ENCODE measurements at places on chromosomes 16 and 17.

- DNase-seq = no peak
These were observed 138.6 kb downstream of the CDH11 start for GRCh38 chr16:64983231-64983630.

DNA sequence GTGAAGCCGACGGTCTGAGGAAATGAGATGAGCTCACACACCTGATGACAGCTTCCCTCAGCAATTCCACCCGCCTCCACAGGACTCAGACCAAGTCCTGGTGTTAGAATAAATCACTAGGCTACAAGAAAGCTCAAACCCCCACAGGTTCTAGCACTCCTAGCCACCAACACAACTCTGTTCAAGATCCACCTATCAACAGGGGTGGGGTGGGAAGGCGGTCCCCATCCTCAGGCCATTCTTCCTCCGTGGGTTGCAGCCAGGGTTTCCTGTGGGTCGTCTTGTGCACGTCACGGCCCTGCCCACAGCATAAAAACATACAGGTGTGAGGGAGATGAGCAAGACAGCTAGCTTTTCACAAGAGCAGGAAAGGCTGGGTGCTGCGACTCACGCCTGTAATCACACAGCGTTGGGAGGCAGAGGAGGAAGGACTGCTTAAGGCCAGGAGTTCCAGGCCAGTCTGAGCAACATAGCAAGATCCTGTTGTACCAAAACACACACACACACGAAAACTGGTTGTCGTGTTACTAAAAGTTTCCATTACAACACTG lies 81.1 kb downstream of the ANKRD11 start:
- DNase-seq = peak; percentile 55

GRCh38 chr17:63274146-63274545 lies 172.0 kb downstream of the CYB561 start:
- peak; percentile 80 for DNase-seq

- DNase-seq = peak; percentile 78
These were observed 19.1 kb upstream of the TEX2 start for GRCh38 chr17:64281962-64282752.

DNA sequence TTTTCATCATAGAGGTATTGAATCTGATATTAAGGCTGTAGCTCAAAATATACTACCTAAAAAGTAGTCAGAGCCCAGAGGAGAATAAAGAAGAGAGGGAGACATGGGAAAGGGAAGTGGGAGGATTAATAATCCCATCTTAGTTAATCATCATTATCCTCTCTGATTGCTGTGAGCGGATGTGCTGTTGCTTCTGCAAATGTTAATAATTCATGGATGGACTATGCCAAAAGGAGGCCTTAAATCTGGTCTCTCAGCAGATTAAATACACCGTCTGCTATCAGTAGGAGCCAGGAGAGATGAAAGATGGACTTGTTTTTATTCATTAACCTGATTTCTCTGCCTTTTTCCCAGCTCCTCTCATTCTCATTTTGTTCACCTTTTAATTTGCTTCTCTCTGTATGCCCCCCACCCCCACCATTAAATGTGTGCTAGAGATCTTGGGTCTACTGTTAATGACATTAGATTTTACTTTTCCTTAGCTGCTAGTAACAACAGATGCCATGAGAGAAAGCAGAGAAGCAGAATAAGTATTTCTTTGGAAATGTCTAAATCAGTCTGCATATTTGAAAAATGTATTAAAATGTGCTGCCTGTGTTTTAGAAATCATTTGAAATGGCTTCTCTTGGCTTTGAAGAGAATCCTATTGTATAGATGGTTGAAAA lies 44.2 kb downstream of the NUP93 start:
- no peak for DNase-seq

DNA sequence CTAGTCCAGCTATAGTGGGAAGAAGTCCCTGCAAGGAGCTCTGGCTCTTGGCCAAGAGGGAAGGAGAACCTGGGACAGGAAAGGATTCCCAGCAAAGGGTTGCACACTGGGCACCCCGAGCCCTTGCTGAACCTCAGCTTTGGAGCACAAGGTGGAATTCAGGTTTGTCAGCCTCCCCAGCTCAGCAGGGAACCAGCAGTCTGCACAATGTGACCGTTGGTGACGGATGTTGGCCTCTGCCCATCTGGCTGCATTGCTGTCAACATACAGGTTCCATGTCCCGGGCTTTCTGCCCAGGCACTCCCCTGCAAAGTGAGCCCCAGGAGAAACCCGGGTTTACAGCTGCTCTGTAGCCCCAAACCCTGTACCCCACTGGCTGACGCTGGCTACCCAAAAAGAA lies 6.7 kb downstream of the RPRML start:
- DNase-seq = no peak

DNA sequence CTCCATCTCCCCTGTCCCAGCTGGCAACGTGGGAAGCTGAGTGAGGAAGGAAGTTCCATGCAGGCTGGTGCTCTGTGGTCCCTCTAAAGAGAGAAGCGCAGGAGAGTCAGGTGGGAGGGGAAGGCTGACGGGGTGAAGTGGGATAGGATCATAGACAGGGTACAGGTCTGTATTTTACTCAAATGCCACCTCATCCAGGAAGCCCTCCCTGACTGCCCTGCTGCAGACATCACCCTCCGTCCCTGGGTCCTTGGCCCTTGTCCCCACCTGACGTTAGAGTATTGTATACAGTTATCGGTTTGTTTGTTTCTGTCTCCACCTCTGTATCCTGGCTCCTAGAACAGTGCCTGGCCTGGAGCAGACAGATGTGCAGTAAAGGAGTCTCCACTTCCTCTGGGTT lies 11.7 kb downstream of the CANT1 start:
- no peak for DNase-seq

- DNase-seq = no peak
These were observed 21.5 kb downstream of the SP2 start for GRCh38 chr17:47917581-47917980.

- no peak for DNase-seq
These were observed 512.2 kb downstream of the GRIN2A start for GRCh38 chr16:9670033-9670432.

DNA sequence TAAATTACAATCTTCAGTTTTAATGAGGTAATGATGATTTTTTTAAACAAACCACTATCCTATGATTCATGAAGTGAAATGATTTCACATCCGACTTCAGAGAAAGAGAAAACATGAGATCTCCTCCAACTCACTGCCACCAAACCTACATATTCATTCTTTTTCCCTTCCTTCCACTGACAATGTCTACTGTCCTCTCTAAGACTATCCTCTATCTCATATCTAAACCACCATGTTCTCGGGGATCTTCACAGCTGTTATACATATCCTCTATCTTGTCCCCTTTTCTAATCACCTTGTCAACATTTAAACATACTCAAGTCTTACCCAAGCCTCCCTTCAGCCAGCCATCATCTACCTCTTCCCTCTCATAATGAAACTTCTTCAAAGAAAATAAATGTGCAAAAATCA lies 53.5 kb downstream of the SMURF2 start:
- DNase-seq = peak; percentile 56

- DNase-seq = no peak
These were observed 54.0 kb upstream of the GNAO1 start for GRCh38 chr16:56137269-56137668.

DNA sequence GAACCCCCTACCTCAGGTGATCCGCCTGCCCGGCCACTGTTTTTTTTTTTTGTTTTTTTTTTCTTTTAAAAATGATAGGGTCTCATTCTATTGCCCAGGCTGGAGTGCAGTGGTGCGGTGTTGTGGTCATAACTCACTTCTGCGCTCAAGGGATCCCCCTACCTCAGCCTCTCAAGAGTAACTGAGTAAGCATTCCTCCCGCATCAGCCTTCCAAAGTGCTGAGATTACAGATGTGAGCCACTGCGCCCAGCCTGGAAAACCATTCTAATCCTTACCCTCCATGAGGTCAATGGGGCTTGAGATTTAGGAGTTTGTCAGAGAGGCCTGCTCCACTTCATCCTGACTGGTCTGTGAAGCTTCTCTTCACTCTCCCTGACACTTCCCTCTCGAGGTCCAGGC lies 12.5 kb downstream of the ERAL1 start:
- DNase-seq = no peak

DNA sequence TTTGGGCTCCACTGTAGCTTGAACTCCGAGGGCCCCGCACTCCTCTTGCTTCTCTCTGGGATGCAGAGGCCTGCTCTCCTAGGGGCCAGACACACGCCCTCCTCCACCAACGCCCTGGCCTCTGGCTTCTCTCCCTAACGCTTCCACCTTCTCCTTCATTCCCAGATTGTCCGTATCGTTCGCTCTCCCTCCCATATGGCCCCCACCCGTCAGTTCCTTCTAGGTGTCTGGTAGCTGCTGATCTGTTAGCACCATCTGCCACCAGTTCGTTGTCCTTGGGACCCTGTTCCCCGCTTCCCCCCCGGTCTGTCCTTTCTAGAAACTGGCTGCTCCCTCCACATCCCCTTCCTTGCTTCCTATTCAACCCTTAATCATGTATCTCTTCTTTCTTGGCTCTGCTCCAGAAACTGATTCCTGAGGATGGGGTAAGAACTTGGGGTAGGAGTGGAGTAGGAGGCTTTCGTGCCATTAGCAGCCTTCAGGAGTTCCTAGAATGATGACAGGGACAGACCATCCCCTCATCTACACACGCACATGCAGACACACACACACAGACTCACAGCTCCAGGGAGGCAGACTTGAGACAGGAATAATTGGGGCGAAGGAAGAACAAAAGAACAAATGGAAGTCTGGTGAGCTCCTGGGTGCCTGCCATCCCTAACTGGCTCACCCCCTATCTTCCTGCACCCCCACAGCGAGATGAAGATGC lies 4.3 kb downstream of the ATP1B2 start:
- DNase-seq = peak; percentile 17

DNA sequence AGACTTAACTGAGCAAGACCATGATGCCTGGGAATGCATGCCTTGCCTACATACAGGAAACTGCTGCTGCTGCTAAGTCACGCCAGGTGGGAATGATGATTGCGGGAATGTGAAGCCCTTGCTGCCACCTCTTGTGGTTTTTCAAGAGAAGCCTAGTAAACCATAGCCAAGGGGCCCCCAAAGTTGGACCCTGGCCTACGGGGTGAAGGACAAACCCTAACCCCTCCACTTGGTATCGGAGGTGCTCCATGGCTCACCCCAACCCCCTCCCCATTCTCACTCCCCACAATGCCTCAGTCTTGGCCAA lies 233.9 kb downstream of the ZNF423 start:
- no peak for DNase-seq

DNA sequence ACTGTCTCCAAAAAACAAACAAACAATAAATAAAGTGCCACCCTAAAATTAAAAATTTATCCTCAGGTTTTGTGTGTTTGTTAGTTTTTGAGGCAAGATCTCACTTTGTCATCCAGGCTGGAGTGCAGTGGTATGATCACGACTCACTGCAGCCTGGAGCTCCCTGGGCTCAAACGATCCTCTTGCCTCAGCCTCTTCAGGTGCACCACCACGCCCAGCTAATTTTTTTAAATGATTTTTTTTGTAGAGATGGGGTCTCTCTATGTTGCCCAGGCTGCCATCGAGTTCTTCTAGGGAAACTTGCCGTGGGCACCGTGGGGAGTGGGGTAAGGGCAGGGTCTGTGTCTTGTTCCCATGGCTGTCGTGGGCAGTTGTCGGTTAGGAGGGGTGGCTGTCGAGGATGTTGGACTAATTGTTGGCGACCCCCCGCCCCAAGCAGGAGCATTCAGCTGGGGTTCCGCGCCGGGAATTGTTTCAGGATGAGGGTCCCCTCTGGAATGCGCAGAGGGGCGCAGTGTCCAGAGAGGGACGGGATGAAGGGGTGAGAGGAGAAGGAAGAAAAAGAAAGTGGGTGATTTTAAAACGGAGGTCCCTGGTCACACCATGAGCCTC lies 1.1 kb upstream of the RNF213 start:
- DNase-seq = no peak

DNA sequence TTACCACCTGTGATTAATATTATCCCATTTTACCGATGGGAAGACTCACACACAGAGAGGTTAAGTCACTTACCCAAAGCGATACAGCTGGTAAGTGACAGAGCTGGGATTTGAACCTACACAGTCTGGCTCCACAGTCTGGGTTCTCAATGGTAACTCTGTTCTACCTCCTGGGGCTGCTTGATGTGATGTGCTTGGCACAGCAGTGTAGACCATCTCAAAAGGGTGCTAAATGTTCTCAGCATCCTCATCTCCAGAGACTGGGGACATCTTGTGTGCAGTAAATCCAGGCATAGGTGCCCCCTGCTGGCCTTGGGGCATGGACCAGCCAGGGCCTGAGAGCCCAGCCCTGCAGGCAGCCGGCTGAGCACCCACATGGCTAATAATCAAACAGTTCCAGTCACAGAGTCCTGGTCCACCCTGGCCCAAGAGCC lies 15.4 kb upstream of the KATNB1 start:
- peak; percentile 66 for DNase-seq

DNA sequence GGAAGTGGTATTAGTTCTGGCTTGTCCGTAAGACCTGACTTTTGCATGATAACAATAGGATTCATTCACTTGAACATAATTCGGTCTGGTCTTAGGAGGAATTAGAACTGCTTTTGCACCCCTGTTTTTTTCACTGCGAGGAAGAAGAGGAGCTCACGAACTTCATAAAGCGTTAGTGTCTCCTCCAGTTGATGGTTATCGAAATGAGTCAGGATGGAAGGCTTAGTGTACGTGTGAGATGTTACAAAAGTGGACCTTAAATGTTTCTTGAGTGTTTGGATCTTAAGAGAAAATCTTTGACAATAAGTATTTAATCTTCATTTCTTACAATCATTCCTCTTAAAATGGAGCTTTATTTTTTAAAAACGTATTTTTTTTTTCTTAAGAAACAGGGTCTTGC lies 52.8 kb downstream of the USP10 start:
- DNase-seq = no peak

- DNase-seq = no peak
These were observed 24.2 kb downstream of the CASKIN2 start for GRCh38 chr17:75490953-75491649.

DNA sequence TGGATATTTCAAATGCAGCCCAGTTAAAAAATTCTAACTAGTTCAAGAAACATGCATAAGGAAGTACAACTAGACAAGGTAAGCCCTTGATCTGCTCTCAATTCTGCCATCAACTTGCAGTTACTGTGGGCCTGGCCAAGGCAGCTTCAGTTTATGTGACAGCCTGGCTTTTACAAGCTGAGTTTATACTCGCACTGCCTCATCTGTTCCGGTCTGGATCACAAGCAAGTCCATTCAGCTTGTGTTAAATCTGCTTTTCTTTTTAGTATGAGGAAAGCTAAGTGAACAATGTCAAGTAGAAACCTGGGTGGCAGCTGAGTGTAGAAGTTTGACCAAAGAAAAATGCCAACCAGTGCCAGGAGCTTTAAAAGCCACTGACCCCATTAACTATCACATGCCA lies 76.6 kb upstream of the CORO6 start:
- no peak for DNase-seq

Measured in iris pigment epithelial cell (primary cell).